ENCODE measurements at places on chromosomes 1 and 21.

- H3K27ac ChIP-seq, result no peak overlapping the region
- peaks cover 11% of the 10 kb centered on the region for H3K27me3 ChIP-seq
- no peak for DNase-seq
- H3K36me3 ChIP-seq, result peaks cover 14% of the 10 kb centered on the region
- no peak overlapping the region for H3K4me3 ChIP-seq
These were observed 16.8 kb downstream of the LRP8 start for GRCh38 chr1:53310847-53311681.

DNA sequence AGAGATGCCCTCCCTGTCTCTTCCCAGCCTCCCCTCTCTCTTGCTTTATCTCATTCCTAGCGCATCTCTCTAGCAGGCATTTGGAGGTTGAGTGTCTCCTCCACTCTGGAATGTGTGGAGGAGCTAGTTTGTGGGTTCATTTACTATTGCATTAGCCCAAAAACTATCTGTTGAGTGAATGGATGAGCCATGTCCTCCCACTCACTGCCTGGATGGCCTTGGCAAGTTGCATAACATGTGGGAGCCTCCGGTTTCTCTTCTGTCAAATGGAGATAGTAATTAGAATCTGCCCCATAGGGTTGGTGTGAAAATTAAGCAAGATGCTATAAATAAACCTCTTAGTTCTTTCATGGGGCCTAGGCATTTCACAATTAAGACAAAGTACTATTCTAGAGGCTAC is 181.8 kb downstream of the KAZN start:
- no peaks in the 10 kb centered on the region for H3K36me3 ChIP-seq
- no peaks in the 10 kb centered on the region for H3K27me3 ChIP-seq
- peaks cover 6% of the 10 kb centered on the region for H3K4me1 ChIP-seq
- no peak for DNase-seq

DNA sequence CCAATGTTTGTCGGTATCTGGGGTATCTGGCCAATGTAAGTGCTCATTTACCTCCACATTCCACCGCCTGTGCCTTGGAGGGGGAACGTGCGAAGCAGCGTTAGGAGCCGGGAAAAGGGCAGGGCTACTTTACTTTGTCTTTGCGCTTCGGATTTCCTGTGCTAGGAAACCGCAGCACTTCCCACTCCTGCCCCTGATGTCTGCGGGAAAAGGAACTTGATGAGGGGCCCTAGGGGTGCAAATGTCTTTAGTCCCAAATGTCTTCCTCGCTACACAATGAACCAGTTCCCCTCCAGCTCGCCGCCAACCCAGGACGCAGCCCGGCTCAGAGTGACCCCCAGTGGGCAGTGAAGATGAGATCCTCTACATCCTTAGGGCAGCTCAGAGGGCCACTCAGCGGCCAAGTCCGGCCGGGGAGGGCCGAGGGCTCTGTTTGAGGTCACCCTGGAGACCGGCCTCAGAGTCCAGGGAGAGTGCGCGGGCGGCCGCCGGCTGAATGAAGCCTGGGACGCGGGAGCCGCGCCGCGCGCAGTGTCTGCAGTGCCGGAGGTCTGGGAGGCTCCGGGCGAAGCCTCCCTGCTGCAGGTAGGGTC is at the start of gene DYNLT5:
Gene DYNLT5, plus strand, starts transcription at position 460 of the 593 bp plus-strand sequence. CDS start 2,200 bp downstream, outside the sequence.
- peak within 1 kb of the TSS; percentile 90 for H3K4me3 ChIP-seq
- DNase-seq, result peak; percentile 78
- H3K36me3 ChIP-seq, result peaks cover 6% of the 10 kb centered on the region
- peak within 1 kb of the TSS; percentile 95 for H3K27ac ChIP-seq

DNA sequence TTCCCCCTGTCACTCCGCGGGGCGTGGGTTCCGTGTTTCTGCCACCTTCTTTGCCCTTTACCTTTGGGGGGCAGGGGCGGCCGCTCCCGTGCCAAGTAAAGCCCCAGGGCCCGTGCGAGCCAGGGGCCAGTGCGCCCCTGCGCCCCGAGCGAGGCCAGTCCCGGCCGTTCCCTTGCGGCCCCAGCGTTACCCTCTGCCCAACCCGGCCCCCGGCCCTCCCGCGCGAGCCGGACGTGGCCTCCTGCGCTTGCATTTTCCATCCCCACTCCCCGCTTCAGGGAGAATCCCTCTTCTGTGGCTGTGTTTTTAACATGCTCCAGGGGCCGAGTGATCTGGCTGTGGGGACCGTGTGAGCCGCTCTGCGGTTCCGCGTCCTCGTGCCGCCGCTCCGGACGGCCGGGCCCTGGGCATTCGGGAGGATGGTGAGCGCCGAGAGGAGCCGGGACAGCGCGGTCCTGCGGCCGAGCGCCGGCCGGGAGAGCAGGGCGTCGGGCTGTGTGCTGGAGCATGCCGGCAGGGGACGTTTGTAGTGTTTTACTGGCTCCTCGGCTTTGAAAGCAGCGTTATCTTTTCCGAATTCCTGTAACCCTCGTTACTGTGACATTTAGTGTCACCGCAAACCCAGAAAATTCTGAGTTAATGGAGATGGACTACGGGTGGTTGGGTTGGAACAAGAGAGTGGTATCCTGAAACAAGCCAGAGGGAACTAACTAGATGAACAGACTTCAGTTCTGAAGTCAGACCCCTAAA is 1.0 kb downstream of the GALNT2 start:
- H3K36me3 ChIP-seq, result peaks cover 3% of the 10 kb centered on the region
- H3K4me1 ChIP-seq, result peaks cover 13% of the 10 kb centered on the region

GRCh38 chr1:203454986-203455471 is 20.6 kb upstream of the PRELP start:
- DNase-seq, result no peak
- no peak overlapping the region for H3K27ac ChIP-seq
- no peaks in the 10 kb centered on the region for H3K36me3 ChIP-seq
- no peak overlapping the region for H3K4me3 ChIP-seq
- peaks cover 6% of the 10 kb centered on the region for H3K27me3 ChIP-seq
- H3K4me1 ChIP-seq, result peaks cover 54% of the 10 kb centered on the region

Data from endothelial cell (in vitro differentiated cells).